H1 (cell line): ENCODE measurements at places on chromosomes 7 and 10.
A peak's percentile ranks its signal among the peaks of the same experiment; 100 is the strongest.

DNA sequence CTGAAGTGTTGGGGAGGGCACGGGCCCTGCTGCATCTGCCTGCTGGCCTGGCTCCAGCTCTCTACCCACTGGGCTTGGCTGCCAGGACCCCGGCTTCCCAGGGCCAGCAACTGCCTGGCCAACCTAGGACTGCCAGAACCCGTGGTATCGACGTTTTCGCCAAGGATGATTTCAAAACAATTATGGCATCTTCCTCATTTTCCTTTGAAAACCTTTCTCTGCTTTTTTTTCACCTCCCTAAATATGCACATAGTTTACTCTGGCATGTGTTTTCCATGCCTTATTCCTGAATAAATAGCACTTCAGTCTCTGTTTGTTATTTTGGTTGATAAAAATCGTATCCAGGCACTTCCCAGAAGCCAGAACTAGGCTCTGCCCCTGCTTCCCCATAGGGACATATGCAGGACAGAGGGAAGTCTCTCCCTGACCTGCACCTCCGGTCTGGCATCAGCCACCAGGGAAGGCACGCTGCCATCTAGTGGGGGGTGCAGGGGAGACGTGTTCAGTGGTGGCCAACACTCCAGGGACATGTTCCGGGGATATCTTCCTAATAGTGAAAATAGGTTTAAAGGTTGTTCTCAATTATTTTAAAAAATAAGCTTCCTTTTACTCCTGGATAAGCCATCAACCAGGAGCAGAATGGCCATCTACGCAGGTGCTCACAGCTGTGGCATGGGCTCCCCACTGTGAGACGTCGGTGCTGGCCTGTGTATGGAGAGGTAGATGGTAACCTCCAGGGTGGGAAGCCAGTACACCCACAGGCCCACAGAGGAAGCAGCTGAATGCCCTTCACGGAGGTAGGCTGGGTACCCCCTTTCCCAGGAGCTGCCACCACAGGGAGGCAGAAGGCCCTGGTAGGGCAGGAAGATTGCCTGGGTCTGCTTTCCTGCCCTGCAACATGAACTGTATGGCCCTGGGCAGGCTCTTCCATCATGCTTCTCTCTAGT is 30.7 kb upstream of the ANTXRL start:
- peak; percentile 91 for DNase-seq

DNA sequence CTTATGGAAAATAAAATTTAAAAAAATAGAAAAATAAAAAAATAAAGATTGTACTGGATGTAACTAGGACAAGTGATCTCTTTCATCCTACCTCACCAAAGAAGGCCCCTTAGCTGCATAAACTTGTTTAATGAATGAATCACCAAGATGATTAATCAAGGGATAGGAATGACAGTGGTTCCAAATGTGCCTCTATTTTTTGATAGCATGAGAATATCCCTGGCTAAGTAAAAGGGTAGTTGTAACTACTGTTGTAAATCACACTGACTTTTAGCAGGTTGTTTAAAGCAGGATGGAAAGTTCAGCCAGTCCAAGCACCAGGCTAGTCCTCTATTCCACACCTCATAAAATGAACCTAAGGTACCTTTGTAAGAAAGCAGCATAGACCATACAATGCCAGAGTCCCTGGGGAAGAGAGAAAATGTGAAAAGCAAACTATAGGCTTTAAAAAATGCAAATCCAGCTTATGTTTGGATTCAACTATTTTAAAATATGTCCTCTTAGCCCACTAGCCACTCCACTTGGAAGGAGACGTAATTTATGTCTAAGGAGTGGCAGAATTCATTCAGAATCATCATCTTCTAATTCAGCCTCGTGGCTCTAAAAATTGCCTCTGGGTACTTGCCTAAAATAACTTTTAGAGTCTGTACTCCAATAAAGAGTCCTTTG is 126.8 kb downstream of the SKIDA1 start:
- DNase-seq = no peak

GRCh38 chr7:80660939-80661338 is 22.5 kb downstream of the CD36 start:
- DNase-seq = no peak

DNA sequence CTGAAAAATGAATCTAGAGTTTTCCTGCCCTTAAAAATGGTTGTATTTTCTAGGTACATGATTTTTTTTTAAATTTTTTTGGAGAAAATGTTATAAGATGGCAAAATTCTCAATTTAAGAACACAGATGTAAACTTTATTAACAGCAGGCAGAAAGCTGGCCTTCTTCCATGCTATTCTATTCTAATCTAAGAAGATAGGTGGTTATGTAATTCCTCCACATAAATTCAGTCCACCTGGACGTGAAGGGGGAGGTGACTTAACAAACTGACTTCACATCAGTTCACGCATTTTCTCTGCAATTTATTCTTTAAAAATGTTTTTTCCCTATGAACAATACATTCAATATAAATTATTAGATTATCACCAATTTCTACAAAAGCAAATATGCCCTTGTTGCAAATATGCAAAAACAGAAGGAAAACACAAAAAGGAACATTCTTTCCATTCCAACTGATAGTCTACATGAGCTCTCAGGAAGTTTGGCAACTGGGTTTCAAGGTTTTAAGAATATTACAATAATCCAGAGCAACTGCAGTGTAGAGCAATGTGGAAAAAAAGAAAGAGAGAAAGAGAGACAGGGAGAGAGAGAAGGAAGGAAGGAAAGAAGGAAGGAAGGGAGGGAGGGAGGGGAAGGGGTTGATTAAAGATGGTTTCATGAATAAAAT is 76.8 kb downstream of the HIBADH start:
- no peak for DNase-seq

DNA sequence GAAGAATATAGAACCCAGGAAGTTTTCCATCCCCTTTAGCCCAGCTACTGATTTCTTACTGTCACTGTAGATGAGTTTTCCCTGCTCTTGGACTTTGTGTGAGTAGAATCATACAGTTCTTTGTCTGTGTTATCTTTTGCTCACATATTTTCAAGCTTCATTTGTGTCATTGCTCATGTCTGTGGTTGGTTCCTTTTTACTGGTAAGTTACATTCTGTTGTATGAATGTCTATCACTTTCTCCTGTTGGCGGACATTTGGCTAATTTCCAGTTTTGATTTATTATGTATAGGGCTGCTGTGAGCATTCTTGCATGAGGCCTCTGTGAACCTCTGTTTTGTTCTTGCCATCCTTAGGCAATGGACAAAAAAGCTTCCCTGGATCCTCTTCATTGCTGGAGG is 5.3 kb downstream of the GLRX3 start:
- DNase-seq = no peak

GRCh38 chr10:132687181-132687892 is 98.6 kb downstream of the NKX6-2 start:
- no peak for DNase-seq

DNA sequence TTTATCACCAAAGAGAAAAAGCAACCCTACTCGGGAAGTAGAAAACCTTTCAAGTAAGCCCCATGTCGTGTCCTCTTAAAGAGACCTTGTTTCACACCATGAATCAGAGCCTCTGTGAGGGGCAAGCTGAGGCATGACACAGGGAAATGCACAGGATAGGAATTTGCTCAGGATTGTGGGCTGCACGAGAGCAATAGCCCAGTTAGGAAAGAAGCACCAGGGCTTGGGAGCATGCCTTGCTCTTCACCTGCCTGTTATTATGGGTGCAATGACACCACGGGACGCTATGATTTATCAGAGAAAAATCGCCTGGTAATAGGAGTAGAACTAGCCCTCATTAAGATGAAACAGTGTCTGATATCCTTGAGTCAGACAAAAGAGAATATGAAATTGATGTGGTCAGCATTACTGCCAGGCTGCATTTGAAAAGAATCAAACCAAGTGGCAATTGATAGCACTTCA is 562.9 kb upstream of the NRP1 start:
- DNase-seq = no peak

DNA sequence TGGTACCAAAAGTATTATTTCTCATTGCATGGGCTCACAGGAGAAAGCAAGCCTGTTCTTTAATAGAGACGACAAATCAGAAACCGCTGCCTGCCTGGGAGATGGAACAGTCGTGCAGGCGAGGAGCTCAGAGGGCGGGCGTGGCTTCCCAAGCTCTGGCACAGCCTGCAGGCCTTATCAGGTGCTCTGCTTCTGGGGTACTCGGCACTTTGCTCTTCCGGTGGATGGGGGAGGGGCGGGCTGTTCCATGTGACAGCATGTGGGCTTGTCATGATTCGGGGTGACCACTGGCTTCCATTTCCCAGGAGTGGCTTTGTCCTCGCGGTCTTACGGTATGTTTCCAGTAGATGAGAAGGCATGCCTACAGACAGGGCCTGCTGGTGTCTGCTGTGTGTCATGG is 228.6 kb downstream of the MGMT start:
- no peak for DNase-seq

GRCh38 chr7:50450590-50451032 is 461 bp upstream of the FIGNL1 start:
- DNase-seq = no peak

DNA sequence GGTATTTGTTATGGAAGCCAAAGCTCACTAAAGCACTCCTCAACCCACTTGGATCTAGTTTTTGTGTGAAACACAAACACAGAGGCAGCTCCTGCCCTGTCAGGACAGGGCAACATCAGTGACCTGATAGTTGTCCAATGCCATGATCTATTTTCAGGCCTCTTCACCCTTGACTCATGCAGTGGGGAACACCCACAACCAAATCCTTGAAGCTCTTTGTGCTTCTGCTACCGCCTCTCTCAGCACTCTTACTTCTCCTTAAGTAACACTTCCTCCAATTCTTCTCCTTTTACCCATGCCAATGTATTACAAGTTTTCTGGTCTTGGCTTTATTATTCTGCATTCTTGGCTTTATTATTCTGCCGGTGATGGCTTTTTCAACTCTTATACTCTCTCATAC is 425.3 kb downstream of the INHBA start:
- DNase-seq = no peak

- no peak for DNase-seq
These were observed 2.8 kb downstream of the ASIC3 start for GRCh38 chr7:151051108-151051507.

DNA sequence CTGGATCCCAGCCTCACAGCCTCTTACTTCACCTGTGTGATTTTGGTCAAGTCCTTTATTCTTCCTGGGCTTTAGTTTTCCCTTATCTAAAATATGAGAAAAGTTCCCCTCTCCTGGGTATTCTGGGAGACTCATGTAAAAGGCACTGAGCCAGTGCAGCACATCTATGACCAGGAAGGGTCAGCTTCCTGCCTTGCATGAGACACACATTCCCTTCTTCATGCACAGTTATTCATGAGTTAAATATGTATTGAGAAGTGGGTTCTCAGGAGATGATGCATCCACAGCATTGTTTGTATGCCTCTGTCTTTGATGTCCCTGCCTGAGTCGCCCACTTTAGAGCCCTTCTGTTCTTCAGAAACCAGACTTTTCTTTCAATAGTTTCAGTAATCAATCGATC is 33.3 kb downstream of the EGFR start:
- DNase-seq = no peak

GRCh38 chr7:93855797-93856196 is 34.8 kb downstream of the TFPI2 start:
- DNase-seq = no peak

GRCh38 chr7:38296059-38296857 is 22.8 kb upstream of the TARP start:
- DNase-seq = no peak

- no peak for DNase-seq
These were observed 111.2 kb upstream of the KIAA1217 start for GRCh38 chr10:24097751-24098207.

DNA sequence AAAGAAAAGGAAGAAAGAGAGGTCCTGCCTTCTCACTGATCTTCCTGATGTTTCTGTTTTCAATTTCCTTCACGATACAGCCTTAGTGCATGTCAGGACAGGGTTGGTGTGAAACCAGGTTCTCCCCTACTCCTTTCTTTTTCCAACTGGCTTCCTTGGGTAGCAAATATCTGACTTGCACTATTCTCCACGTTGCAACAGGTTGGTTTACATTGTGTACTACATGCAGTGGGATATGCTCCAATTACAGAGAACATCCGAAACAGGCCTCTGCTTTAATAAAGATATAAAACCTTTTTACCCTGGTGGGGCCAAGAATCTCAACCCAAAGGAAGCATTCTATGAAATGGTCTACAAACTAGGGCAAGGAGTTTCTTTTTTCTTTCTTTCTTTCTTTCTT is 16.9 kb upstream of the CREB5 start:
- DNase-seq = no peak

DNA sequence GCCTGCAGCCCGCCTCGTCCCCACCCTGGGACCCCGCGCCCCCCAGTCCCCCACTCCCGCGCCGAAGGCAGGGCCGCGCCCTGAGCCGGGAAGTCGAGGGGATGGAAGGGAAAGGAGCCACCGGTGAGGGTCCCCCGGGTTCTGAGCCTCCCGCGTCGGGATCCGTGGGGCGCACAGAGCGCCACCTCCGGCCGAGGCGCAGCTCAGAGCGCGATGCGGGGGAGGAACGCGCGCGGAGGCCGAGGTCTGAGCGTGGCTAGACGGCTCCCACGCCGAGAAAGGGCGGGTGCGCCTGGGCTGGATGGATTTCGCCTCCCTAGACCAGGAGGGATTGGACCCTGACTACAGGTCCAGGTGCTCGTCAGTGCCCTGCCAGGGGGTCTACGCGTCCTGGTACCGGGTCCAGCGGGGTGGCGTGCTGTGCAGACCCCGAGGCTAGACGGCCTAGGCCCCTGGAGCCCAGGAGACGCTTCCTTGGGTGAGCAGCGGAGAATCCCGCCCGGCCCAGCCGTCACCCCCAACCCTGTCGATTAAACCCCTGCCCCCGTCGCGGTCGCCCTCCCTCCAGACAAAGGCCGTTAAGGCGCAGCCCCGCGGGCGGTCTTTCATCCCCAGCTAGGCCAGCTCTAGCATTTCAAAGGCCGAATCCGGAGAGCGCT is 986 bp upstream of the PDGFA start:
- peak; percentile 77 for DNase-seq

GRCh38 chr7:116455009-116455408 is 44.5 kb upstream of the CAV2 start:
- no peak for DNase-seq

DNA sequence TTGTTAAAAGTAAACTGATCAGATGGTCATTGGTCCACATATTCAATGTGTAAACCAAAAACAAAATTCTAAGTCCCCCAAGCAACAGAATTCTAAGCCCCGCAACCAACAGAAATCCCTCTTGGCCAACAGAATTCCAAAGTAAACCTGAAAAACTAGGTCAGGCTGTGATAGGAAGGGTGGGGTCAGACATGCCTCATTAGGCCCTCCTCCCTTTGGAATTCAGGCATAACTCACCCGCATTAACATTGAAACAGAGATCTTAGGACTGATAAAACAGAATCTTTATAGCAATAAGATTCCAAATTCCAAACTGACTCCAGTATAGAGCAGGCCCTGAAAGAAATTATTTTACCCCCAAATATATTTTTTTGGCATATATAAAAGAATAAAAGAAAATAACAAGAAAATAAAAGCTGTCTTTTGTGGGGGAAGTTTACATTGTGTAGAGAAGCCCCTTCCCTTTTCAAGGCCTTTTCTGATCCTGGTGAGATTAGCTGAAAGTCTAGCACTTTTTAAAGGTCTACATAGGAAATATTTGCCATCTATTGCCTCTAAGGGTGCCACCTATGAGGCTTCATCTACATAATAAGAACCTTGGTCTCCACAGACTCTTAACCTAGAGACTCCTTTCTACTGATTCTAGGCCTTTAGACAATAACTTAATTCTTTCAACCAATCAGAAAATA is 30.5 kb downstream of the GNAT3 start:
- peak; percentile 25 for DNase-seq
